ENCODE measurements at places on chromosomes 2 and 18.
A peak's percentile ranks its signal among the peaks of the same experiment; 100 is the strongest.

- no peak for DNase-seq
These were observed 306.8 kb upstream of the HS6ST1 start for GRCh38 chr2:128625421-128625820.

DNA sequence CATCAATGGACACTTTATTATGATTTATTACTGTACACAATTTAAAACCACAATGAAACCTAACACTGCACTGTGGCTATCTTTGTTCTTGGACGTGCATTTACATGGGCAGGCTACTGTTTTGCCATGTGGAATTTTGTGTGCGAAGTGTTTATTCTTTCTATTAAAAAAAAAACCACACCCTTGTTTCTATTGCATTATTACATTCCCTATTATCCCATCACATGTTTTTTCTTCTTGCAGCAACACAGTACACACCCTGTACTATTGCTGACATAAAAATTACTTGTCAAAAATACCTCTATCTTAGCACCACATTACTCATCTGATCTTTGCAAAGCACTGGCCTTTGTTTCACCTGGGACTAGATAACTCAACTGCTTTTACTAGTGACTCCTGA lies 1.5 kb downstream of the RNF152 start:
- no peak for DNase-seq

DNA sequence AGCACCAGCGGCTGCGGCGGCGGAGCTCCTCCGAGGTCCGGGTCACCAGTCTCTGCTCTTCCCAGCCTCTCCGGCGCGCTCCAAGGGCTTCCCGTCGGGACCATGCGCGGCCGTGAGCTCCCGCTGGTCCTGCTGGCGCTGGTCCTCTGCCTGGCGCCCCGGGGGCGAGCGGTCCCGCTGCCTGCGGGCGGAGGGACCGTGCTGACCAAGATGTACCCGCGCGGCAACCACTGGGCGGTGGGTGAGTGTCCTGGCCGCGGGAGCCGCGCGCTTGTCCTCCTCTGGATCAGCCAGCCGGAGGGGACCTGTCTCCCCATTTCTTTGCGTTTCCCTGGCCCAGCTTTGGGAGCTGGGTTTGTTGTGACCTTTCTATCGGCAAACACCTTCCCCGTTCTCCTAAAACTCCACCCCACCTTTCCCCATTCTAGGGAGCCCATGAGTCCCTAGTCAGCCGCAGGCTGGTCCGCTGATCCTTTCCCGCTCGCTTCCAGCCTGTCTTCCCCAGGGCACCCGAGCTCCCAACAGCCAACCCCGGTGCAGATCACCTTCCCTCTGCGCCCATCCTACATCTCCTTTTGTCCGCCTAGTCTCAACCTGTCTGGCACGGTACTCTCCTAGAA lies 316 bp downstream of the GRP start:
- DNase-seq = no peak

GRCh38 chr2:74816540-74817303 lies 17.2 kb upstream of the HK2 start:
- DNase-seq = no peak

- DNase-seq = no peak
These were observed 1025.8 kb upstream of the KLHL29 start for GRCh38 chr2:22359071-22359672.

DNA sequence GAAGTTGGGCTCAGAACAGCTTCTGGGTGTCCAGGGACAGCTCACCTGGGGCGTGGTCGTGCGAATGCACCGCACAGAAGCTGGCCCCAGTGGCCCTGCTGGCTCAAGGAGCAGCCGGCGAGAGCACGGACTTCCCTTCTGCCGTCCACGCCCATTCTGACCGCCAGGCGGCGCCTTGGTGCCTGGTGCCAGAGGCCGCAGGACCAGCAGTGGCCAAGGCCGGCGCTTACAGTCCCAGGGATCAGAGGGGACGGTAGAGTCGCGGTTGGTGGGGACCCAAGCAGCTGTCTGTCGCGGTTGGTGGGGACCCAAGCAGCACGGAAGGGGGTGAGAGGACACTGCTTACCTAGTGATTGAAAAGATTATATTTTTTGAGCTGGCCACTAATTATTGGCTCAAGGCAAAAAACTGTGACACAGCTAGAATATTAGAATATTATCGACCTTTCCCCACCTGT lies 25.7 kb downstream of the NPPC start:
- DNase-seq = peak; percentile 79

GRCh38 chr18:4960578-4960977 lies 236.5 kb downstream of the AKAIN1 start:
- no peak for DNase-seq

GRCh38 chr2:236337465-236338325 lies 73.5 kb upstream of the ASB18 start:
- no peak for DNase-seq

- DNase-seq = no peak
These were observed 28.4 kb upstream of the OTOF start for GRCh38 chr2:26506279-26506678.

DNA sequence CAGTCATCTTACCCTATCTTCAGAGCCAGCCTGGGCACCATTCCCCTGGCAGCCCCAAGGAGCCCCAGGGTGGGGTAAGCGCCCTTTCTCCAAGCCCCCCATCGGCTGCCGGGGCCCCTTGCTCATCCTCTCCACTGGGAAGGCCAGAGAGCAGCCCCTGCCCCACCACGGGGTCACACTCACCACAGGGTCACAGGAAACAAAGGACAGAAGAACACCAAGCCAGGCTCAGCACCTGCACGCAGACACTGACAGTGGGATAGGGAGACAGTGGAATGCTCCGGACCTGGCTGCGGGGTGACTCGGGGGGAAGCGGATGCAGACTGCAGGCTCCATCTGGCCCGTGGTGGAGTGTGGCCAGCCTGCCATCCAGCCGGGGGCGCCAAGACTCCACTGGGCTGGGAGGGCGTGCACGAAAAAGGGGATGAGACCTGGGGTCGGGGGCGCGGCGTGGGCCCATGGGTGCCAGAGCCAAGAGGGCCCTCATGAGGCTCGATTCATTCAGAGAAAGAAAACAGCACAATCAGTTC lies 21.1 kb downstream of the HDAC4 start:
- no peak for DNase-seq

GRCh38 chr2:16466133-16466820 lies 199.4 kb downstream of the CYRIA start:
- no peak for DNase-seq

DNA sequence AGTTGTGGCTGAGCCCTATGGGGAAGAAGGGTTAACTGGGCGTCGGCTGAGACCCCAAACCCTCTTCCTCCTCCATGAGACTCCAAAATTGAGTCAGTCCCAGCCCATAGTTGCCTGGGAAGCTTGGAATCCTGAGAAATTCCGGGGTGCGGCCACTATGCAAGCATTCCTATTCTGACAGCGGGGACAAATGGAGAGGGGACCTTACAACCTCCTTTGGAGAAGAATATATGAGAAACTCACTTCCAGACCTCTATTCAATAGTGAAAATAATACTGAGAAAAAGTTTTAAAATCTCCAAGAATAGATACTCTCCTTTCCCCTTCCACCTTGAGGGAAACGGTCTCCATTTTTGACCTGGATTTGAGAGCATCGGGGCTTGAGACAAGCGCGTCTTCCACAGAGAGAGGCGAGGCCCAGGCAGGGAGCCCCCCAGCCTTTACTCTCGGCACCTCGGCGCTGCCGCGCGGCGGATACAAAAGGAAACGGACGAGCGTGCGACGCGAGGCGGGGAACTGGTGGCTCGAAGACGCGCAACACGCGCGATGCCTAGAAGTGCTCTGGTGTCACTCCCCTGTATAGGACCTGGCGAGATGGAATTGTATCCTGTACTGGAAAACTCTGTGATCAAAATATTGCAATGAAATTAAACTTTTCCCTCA lies 11.1 kb downstream of the NR4A2 start:
- DNase-seq = no peak

DNA sequence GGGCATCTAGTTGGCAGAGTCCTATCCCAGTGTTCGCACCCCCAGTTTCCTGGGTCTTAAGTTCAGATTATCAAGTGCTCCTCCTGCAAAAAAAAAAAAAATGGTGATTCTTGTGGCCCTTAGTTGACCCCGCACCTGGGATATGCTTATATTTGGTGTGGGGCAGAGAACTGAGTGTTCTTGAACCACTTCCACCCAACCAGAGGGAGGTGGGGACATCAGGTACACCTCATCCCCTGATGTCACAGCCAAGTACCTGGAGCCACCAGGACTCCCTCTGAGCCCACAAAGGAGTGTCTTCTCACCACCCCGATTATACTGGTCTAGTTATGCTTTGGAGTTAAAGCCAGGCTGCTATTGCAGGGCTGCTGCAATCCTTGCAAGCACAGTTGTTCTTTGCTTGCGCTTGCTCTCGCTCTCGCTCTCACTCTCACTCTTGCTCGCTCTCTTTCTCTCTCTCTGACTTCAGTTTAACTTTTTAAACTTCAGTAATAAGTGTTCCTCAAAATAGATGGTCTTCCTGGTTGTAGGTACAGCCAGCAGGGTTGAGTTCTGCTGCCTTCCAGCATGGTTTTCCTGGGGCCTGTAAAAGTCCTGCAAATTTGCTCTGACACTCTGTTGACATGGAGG lies 265.7 kb downstream of the NEDD4L start:
- no peak for DNase-seq

DNA sequence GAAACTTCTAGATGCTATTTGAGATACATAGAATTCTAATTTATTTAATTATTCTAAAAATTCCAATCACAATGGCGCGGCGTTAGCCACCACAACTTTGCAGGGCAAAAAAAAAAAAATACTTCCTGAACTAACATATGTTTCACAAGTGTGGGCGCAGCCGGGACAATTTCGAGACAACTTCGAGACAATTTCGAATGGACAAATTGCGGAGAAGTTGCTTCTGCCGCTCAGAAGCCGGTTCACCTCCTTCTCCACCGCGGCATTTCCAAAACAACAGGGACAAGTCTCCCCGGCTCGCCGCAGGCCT lies 842 bp downstream of the PAX3 start:
- no peak for DNase-seq

DNA sequence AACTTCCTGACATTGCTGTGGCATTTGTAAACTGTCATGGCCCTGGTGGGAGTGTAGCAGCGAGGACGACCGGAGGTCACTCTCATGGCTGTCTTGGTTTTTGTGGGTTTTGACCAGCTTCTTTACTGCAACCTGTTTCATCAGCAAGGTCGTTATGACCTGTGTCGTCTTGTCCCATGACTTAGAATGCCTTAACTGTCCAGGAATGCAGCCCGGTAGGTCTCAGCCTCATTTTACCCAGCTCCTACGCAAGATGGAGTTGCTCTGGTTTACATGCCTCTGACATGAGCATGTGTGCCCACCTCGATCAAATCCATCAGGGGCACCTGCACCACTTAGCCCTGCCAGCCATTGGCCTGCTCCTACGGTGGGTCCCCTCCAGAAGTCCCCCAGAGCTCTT lies 32.9 kb upstream of the SLC66A3 start:
- DNase-seq = no peak

GRCh38 chr2:71466301-71467179 lies 13.2 kb downstream of the DYSF start:
- DNase-seq = peak; percentile 49

- DNase-seq = no peak
These were observed 214.8 kb downstream of the IKZF2 start for GRCh38 chr2:212936572-212936971.

DNA sequence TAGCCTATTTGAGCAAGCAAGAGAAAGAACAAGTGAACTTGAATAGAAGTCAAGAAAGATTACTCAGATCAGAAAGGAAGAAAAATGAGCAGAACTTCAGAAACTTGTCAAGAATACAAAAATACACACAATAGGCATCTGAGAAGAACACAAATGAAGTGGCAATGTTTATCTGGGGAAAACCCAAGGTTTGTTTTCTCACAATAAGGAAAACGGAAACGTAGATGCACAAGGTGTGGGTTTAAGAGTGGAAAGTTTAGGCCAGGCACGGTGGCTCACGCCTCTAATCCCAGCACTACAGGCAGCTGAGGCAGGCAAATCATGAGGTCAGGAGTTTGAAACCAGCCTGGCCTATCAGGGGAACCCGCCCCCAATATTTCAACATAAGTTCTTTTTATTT lies 159.5 kb upstream of the GYPC start:
- no peak for DNase-seq

DNA sequence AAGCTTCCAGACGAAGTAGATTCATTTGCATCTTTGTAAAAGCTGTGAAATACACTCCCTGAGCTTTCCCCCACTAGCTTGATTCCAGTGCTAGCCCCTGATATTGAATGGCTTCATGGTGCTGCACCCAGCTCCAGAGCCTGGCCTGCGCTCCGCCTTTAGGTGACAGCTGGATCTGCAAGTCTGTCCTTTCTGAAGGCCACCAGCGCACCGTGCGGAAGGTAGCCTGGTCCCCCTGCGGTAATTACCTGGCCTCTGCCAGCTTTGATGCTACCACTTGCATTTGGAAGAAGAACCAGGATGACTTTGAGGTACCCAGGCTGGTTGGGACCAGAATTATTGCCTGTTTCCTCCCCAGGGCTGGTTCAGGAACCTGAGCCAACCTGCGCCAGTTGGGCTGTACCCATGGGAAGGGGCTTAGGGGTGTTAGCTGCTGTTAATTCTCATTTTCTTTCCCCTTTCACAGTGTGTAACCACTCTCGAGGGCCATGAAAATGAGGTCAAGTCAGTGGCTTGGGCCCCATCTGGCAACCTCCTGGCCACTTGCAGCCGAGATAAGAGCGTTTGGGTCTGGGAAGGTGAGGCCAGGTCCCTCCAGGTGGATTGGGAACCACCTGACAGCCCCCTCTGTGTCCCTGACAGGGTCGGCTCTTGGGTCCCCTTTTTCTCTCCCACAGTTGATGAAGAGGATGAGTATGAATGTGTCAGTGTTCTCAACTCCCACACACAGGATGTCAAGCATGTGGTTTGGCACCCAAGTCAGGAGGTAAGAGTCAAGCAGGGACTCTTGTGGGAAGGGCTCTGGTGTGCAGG lies 1.3 kb downstream of the CIAO1 start:
- no peak for DNase-seq

DNA sequence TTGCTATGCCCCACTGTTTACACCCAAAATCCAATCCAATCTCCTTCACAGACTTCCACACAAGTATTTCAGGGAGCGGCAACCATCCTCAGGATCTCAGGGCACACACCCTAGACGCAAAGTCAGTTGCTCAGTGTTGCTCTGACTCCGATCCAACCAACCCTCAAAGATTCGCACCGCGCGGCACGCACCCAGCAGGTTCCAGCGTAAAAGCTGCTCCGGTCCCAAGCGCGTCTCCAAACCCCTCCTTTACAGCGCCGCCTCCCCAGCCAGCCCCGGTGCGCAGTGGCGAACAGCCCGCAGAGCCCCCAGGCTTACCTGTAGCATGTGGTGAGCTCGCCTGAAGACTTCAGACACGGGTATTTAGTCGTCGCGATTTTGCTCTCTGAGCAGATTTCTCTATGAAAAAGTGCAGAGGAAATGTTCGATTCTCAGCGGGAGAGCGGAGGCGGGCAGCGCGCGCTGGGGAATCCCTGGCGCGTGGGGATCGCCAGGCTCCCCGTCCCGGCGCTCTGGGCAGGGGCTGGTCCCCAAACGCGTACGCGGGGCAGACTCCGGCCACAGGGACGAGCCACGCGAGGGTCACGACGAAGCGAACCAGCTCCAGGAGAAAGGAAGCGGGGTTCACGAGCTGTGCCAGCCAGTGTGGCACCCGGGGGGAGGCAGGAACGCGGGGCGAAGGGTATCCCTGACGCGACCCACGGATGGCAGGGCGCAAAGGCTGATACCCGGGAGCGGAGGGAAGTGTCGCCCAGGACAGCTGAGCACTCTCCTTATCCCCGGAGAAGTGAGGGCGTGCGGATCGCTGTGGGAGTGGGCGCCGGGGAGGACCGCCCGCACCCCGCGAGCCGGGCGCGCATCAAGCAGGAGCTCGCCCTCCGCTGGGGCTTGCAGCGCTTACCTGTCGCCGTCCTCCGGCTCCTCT lies 650 bp downstream of the CCBE1 start:
- DNase-seq = peak; percentile 31

- peak; percentile 5 for DNase-seq
These were observed 630 bp upstream of the ZNF512 start for GRCh38 chr2:27582129-27582694.
